ENCODE measurements at places on chromosomes 7 and 10.

GRCh38 chr7:133883591-133883990 is 243.5 kb upstream of the LRGUK start:
- DNase-seq: no peak

DNA sequence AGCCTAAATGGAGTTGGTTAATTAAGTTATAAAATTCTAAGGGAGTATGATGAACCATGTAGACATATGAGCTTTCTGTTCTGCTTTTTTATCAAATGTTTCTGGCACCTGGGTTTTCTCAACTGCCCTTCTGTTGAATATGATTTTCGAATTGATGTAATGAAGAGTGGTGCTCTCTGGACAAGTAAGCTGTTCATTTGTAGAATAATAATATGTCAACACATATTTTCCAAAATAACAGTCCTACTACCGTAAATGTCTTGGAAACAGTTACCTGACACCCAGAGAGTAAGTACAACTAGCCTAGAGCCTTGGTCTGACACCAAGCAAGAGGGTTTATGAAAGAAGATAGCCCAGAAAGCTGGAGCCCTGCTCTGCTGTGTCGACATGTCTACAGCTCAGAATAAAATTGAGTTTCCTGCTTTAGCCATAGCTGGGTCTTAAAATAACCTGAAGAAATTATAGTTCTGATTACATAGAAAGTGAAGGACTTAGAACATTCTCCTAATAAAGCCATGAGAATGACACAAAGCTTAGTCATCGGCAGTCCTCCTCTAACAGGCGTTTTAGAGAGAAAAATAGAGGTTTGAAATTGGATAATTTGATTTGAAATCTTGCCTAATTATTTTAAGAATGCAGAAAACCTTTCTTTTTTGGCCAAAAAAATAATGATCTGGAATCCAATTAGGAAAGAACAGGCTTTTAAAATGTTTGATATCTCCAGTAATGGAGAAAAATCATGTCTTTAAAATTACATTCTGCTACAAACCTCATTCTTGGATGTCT is 25.1 kb downstream of the HDAC9 start:
- no peak for DNase-seq

DNA sequence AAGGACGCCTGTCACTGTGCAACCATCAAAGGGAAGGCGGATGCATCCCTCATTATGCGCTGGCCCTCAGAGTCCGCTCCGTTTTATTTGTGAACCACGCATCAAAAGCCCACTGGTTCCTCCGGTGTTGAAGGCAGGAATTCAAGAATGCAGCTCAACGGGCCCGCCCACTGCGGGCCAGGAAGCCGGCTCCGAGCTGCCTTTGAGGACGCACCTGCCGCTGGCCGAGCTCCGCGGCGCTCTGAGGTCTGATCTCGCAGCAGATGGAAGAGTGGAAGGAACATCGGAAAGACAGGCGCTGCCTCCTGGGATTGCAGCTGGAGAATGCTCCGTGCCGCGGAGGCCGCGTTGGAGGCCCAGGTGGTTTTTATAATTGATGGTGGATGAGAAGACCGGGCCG is 56.9 kb upstream of the ADGRA1 start:
- DNase-seq: no peak

DNA sequence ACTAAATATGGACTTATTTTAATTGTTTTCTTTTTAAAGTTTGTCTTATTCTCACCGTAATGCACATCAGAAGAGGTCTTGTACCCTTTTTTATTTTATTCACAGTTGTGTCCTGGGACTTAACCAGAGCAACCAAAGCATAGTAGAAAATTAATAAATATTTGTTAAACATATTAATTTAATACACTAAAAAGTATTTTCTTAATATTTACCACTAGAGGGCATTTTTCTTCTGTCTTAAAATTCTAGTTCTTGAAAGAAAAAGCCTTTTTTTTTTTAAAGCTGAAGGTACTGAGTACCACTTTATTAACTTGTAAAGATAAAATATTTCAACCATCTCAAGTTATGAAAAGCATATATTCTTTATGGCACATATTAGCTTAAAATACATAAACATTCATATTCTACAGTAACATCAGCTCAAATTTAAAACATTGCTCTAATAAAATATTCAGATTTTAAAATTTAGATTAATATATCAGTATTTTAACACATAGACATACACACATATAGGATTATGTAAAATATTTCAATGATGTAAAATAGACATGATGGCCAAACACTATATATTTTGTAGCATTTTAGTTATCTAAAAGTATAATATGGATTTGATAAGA is 260.4 kb downstream of the SEMA3A start:
- no peak for DNase-seq

GRCh38 chr10:72308320-72308987 is 34.7 kb downstream of the DDIT4 start:
- DNase-seq: no peak

GRCh38 chr10:72087969-72088888 is at the start of gene SPOCK2:
TSS of gene SPOCK2 (minus strand) at chr10:72088551. CDS start at chr10:72088328, 223 bp downstream.
- no peak for DNase-seq

DNA sequence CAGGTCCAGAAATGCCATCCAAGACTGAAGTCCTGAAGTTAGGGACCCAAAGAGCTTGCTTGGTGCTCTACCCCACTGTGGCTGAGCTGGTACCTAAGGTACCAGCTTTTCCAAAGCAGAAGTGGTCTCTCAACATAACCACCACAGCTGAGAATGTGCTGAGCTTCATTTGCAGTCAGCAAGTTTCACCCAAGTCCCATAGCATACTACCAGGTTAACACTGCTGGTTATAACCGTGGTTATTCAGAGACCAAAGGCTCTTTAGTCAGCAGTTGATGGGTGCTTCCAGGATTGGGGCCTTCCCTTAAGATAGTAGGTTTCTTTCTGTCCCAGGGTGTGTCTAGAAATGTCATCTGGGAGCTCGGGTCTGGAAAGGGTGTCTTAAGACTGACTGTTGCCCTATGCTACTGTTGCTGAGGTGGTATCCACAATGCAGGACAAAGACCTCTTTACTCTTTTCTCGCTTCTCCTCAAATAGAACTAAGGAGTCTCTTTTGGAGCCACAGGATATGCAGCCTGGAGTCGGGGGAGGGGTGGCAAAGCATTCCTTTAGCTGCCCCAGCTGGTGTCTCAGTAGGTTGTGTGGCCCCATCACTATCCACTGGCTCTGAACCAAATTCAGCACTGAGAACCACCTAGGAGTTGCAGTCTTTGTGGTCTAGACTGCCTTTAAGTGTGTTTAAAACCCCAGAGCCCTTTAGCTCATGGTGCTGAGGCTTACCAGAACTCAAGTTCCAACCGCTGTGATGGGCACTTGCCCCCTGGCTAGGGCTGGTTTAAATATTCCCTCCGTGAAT is 354.9 kb upstream of the SEMA3C start:
- DNase-seq: no peak

GRCh38 chr7:155217634-155218033 is 80.0 kb upstream of the INSIG1 start:
- no peak for DNase-seq

- DNase-seq: no peak
Measured at GRCh38 chr7:137790828-137791227, 55.9 kb downstream of the DGKI start.

DNA sequence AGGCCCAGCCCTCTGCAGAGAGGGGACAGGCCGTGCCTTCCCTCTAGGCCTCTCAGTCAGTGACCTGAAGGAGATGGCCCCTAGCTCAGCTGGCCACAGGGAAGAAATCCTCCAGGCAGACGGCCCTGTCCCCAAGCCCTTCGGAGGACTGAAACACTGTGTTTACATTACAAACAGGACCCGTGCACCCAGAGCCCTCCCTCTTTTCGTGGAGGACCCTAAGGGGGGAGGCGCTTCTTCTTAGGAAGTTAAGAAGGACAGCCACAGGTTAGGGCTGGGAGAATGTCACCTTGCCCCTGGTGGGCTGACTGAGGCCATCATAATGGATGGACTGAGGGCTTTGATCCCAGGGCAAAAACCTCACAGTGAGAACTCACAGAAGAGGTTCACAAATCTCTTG is 154.9 kb downstream of the SLIT1 start:
- DNase-seq: no peak

- DNase-seq: no peak
Measured at GRCh38 chr10:129179245-129179971, 287.6 kb upstream of the MGMT start.

GRCh38 chr10:98474628-98475027 is 27.9 kb upstream of the HPS1 start:
- no peak for DNase-seq

DNA sequence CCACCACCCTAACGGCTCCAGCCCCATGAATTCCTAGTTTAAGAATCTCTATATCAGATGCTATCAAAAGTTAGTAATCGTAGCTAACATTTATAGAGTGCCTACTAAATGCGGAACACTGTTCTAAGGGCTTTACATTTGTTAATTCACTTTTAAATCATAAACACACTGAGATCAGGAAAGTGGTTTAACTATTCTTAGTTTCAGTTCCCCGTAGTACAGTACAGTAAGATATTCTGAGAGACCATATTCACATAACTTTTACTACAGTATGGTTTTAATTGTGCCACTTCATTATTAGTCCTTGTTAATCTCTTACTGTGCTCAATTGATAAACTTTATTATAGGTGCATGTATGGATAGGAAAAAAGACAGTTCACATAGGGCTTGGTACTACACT is 22.5 kb downstream of the SYPL1 start:
- no peak for DNase-seq

- no peak for DNase-seq
Measured at GRCh38 chr10:30751678-30752331, 122.3 kb upstream of the LYZL2 start.

- DNase-seq: no peak
Measured at GRCh38 chr10:118812393-118812740, 57.6 kb upstream of the CACUL1 start.

DNA sequence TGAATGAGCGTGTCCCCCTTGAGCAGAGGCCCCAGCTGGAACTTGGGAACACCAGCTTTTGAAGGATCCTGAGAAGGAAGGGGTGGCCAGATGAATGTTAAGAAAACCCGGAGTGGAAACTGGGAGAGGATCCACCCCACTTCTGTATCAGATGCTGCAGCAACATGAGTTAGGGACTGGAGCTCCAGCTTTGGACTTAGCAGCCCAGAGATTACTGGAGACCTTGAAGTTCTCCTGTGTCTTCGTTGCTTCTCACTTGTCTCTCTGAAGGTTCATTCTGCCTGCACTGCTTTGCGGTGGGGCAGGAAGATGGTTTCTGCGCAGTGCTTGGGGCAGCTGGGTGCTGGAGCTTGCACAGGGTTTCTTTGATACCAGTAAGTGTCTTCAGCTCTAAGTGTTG is 9.3 kb downstream of the TMEM248 start:
- DNase-seq: no peak

GRCh38 chr7:37419496-37419895 is 29.2 kb downstream of the ELMO1 start:
- DNase-seq: no peak

GRCh38 chr10:104351061-104351702 is 2.5 kb upstream of the CFAP58 start:
- DNase-seq: no peak

- no peak for DNase-seq
Measured at GRCh38 chr7:32336726-32337125, 153.5 kb downstream of the LSM5 start.

GRCh38 chr10:61754587-61755550 is 92.1 kb downstream of the CABCOCO1 start:
- DNase-seq: no peak

GRCh38 chr10:20616918-20617810 is 279.9 kb downstream of the NEBL start:
- DNase-seq: no peak

DNA sequence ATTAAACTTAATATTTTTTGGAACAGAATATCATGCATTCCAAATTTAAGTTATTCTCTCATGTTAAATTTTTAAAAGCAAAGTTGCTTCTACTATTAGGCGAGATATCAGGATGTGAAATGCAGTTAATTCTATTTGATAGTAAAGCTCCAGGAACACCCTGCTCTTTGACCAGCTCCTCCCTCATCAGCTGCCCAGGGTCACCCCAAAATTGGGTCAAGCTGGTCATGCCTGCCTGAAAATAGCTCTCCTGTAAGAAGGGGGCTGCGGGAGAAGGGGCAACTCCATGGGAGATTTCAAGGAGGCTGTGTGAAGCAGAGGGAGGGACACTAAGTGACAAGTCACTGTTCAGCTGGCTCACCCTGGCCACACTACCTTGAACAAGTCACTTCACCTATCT is 5.9 kb downstream of the PPP1R3C start:
- no peak for DNase-seq

DNA sequence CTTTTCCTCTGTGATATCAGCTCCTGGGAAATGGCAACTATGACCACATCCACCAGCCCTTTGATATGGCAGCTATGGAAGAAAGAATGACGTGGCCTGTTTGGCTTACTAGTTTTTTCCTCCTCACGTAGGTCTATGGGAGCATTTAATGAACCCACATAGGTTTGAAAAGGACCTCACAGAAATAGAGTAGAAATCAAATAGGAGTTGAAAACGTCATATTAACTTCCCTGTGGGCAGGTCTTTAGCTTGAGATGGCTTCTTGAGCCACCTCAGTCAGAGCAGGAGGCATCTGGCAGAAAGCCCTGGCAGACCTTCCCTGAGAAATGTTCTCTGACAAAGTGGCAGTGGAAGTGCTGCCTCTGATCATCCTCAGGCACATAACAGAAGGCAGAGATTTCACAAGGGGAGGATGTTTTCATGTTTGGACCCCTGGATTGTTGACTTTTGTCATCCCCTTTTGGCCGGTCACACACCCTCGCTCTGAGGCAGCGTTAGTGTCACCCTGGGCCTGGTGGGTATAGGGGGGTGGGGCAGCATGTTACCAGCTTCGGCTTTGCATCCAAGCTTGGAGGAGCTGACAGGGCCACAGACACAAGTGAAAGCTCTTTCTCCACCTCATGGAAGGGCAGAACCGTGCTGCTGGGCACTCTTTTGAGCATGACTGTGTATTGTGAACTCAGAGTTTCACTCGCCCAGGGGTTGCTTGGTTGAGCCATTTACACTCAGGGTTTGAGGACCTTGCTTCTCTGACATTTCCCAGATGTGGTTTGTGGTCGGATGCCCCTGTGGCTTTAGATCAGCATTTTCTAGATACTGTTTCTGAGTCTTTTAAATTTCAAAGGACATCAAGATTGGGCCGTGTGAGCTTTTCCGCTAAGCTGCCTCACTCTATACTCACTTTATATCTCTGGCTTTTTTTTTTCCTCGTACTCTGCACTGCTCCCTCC is 184.2 kb downstream of the STK31 start:
- no peak for DNase-seq

- no peak for DNase-seq
Measured at GRCh38 chr7:1095621-1096155, 7.8 kb downstream of the GPER1 start.

GRCh38 chr10:111082102-111082975 is 5.5 kb downstream of the ADRA2A start:
- no peak for DNase-seq

DNA sequence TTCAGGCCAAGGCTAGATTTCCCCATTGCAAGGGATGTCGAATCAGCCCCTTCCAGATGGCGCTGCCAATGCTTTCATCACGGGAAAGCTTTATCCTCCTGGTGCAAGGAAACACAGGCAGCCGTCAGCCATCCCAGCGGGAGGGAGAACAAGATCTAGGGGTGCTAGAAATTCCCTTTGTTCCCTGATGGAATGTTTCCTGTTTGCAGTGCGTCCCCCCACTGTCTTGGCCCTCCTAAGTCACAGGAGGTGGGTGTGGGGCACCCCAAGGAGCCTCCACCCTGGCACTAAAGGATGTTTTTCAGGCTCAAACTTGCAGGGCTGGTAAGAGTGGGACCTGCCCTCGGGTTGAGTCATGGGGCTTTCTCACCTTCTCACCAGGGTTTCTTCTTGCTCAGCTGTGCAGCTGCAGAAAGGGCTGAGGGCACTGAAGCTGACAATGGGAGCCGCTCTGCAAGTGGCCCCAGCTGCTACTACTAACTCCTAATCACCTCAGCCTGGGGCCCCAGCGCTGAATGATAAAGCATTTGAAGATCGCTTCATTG is 103.6 kb downstream of the PRPF18 start:
- DNase-seq: no peak

GRCh38 chr10:121216721-121217181 is 365.6 kb downstream of the WDR11 start:
- DNase-seq: no peak

Measured in cortex of kidney (tissue), 1 donor.